ENCODE measurements at places on chromosomes 12 and 14.

DNA sequence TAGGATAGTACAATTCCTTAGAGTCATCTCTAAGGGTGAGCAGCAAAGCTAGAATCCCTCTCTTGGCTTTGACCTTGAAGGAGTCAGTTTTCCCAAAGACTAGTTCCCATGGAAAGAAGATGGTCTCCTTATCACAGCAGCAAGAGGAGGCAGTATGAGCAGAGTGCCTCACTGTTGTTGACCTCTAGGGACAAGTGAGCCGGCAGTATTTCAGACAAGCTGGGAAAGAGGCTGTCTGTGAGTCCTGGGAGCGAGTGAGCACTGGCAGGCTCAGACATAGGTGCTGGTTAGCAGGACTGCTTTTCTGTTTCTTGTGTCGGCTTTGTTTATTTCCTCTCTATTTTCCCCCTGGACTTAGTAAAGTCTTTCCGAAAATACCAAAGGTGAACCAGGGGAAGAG, 60.7 kb downstream of the NTF3 start:
- DNase-seq = no peak

DNA sequence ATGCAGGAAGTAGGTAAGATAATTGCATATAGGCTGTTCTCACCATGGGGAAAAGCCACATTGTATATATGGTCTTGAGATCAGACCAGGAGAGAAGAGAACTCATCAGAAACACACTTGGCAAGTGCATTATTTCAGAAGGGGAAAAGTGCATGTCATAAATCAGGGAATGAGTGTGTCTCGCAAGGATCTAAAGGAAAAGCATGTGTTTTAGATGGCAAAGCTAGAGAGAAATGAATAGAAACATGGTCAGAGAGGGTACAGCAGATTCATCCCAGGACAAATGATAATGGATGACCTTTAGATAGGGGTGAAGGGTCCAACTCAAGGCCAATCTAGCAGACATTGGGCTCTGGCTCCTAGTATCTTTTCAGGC, 230.2 kb upstream of the NAV3 start:
- no peak for DNase-seq

GRCh38 chr12:120874547-120875245, 29.5 kb downstream of the SPPL3 start:
- no peak for DNase-seq

GRCh38 chr12:121766290-121767039, 27.0 kb downstream of the RHOF start:
- no peak for DNase-seq

DNA sequence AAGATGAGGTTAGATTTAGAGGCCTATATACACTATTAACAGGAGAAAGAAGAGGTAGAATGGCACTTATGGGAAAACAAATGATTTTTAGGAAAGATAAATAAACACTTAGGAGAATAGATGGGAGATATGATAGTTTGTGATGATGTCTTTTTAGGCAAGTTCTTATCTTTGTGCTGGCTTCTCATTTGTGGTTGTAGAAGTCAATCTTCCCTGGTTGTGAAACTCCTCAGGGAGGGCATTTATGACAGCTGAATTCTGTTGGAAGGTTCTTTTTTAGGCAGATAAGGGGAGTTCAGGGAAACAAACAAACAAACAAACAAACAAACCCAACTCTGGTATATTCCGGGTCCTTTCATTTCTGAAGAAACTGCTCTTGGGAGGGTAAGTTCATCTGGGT, 311.8 kb downstream of the AEBP2 start:
- DNase-seq = no peak

DNA sequence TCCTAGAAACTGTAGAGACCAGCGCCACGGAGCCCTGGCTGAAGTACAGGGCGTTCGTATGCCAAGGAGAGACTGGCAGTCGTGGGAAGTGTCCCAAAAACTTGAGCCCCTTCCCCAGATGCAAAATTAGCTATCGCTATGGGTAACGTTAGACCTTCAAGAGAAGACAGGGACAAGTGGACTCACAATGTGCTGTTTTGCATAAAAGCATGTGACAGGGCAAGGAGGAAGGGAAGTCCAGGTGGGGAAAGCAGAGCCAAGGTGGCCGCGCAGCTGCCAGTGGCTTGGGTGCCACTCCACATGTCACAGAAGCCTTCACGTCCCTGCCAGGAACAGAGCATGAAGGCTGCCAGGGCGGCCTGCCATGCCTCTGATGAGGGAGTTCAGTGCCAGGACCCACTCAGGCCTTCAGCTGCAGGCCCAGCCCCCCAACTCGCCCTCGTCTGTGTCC, 61.2 kb upstream of the DYNC1H1 start:
- no peak for DNase-seq

- DNase-seq = no peak
Measured at GRCh38 chr14:56098021-56098420, 20.2 kb upstream of the PELI2 start.

DNA sequence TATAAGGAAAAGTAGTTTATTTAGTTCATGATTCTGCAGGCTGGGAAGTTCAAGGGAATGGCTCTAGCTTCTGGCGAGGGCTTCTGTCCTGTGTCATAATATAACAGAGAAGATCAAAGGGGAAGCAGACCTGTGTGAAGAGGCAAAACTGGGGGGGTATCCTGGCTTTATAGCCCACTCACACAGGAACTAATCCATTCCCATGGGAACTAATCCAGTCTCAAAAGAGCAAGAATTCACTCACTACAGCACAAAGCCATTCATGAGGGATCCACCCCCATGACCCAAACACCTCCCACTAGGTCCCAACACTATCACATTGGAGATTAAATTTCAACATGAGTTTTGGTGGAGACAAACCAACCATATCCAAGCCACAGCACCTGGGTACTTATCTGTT, 6.9 kb downstream of the ALDH6A1 start:
- DNase-seq = no peak
